ENCODE measurements at places on chromosomes 11 and 22. TPM values are rescaled to one million over a fixed set of nuclear protein-coding genes. Genes with fewer than 3 reads are reported as not detected.
A peak's percentile ranks its signal among the peaks of the same experiment; 100 is the strongest.

The MS4A7 gene
- total RNA-seq = not detected

The MIOX gene
- 1.9 TPM for total RNA-seq

GRCh38 chr11:124075841-124076651, 34.9 kb upstream of the OR10G7 start:
- no peak for DNase-seq

- DNase-seq = peak; percentile 50
These were observed 1.6 kb downstream of the DIXDC1 start for GRCh38 chr11:111938687-111939160.

- peak; percentile 50 for DNase-seq
These were observed 1.2 kb downstream of the PLEKHB1 start for GRCh38 chr11:73647459-73648100.

GRCh38 chr11:117226388-117227385, 5.2 kb downstream of the PCSK7 start:
- peak; percentile 36 for DNase-seq

GRCh38 chr11:102208835-102209234, 98.6 kb downstream of the YAP1 start:
- no peak for DNase-seq

The RBMXL2 gene
- not detected for total RNA-seq

- DNase-seq = no peak
These were observed 40.7 kb upstream of the CLMP start for GRCh38 chr11:123235656-123236261.

- peak; percentile 50 for DNase-seq
These were observed 32.2 kb downstream of the MMP20 start for GRCh38 chr11:102592634-102593581.

The CRYBA4 gene
- total RNA-seq = not detected

DNA sequence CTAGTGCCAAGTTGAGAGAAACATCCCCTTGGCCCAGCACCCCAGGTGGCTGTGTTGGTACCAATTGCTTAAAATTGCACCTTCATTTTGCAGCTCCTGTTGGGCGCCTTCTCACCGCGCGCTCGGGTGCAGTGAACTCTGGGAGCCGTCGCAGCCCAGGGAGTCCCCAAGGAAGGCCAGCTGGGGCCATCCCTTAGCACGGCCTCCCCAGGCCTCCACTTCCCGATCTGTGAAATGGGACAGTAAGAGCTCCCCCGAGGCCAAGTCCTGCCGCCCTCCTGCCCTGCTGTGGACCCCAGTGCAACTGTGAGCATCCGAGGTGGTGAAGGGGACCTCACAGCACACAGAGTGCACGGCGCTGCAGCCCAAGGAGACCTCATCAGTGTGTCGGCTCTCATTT, 1234.1 kb downstream of the BRD1 start:
- no peak for DNase-seq

DNA sequence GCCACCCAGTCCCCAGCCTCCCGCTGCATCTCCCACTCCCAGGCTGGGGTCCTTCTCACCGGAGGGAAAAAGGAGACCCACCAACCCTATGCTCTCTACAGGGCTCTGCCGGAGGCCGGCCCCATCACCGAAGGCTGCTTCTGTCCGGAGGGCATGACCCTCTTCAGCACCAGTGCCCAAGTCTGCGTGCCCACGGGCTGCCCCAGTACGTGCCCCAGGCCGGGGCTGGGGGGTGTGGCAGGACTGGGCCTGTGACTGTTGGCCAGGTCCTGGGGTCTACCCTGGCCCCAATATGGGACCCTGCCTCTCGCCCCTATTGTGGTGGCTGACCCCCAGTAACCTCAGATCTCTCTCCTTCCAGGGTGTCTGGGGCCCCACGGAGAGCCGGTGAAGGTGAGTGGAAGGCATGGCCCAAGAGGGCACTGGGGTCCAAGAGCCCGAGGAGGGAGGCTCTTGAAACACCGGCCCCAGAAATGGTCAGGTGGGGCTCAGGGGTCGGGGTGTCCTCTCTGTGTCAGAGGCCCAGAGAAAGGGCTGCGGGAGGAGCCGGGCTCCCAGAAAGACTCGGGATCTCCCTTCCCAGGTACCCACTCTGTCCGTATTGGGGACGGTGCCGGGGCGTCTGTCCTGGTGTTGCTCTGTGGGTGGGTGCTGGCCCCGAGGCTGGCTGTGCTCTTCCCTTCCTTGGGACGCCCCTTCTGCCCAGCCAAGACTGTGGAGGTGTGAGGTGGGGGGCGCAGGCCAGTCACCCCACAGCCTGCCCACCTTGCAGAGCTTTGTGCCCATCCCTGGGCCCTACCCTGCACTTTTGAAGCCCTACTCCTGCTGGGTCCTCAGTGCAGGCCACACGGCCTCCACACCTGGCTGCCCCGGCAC, 26.1 kb upstream of the MUC5B start:
- no peak for DNase-seq

The GALNT18 gene
- total RNA-seq = 13.5 TPM

DNA sequence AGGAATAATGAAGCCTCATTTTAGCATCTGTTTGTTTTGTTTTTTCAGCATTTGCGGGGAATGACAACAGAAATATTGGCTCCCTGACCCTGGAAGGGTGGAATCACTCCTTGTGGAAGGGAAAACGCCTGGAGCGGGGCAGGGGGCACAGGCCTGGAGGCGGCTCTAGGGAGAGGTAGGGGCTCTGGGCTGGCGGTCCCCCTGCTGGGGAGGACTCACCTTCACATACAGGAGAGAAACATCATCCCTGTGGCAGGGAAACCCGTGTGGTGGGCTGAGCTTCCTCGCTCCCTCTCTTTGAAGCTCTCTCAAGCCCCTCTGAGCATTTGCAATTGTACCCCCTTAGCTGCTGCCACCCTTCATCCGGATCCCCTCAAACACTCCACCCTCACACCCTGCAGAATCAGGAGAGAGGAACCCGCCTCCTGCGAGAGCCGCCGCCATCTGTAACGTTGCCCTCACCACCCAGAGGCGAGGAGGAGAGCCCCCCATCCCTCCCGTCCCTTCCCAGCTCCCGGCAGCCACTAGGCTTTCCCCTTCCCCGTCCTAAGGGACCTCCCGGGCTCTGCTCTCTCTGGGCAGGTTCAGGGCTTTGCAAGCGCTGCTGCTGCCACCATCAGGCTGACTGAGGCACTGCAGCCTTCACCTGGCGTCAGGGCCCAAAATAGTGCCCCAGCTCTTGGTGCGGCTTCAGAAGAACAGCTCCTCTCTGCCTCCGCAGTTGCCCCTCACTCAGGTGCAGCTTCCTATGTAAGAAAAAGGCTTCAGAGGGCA, 10.4 kb downstream of the KIRREL3 start:
- peak; percentile 52 for DNase-seq

The SCGB2A2 gene
- not detected for total RNA-seq

DNA sequence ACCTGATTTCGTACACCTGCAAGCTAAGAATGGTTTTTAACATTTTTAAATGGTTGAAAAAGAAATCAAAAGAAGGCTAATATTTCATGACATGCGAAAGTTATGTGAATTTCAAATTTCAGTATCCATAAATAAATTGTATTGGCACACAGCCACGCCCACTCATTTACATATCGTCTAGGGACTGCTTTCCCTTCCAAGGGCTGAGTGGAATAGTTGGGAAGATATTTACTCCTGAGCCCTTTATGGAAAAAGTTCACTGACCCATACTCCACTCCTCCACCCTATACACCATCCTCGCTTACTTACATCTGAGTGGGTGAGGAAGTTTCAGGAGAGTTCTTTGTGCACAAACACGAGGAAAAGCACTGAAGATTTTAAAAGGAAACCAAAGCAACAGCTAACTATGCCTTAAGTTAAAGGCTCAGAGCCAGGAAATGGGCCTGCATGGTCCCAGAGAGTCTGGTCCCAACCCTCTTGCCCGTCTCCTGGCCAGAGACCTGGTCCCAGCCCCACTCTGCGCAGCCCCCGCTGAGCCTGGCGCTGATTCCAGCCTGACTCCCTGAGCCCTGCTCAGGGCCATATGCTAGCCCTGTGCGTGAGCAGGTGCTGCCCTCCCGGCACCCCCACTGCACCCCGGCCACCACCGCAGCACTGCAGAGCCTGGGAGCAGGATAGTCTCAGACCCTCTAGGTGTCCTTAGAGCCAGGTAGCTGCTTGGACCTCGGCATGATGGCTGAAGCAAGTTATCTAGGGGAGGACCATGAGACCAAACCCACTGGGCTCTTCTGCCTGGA, 69.8 kb downstream of the EFCAB6 start:
- DNase-seq = no peak

DNA sequence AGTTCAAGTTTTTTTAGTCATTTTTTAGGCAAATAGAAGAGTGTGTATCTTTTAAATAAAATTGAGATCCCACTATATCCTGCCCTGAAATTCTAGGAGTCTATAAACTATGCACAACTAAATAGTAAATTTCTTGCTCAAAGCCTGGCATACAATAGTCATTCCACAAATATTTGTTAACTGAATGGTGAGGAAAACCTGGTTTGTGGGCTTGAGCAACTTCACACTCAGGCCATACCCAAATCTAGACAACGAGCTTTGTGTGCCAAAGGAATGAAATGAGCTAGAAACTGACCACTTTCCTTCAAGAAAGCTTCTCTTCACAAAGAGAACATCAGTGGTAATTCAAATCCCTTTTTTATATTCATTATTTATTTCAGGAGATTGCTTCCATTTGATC, 39.6 kb upstream of the AMOTL1 start:
- no peak for DNase-seq

- DNase-seq = no peak
These were observed 29.8 kb downstream of the THOC5 start for GRCh38 chr22:29523761-29524160.

Measured in Caki2 (cell line).